ENCODE measurements at places on chromosomes 5 and 9.

DNA sequence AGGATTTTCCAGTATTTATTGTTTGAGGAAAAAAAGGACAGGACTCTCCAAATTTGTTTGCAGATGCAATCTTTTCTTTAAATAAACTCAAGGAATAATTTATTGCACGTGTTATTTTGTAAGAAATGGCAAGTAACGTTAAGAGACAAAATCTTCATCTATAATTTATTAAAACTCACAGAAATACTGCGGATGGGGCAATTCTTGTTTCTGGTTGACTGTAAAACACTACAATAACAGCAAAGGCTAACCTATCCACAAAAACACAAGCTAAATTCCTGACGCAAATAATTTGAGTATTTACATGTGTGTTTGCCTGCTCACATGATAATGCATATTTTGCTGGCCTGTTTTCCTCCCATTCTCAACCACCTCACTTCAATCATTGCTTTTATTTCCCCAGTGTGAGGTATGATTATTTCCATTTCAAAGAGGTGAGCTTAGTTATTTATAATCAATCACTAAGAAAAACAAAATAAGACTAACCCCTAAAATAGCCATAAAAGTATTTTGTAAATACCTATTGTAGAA is 619.4 kb downstream of the PDE4D start:
- DNase-seq, result no peak

DNA sequence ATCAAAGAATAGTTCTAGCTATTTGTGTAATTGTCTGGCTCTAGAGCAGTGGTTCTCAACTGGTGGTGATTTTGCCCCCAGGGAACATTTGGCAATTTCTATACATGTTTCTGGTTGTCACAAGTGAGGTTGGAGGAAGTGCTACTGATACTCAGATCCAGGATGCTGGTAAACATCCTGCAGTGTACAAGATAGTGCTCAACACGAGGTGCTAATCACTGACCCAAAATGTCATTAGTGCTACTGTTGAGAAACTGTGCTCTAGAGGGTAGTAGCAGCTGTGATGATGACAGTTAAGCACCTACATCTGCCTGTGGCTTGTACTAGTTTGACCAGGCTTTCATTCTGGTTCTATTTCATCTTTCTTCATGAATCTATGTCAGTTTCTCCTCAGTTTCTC is 22.1 kb downstream of the LRRC19 start:
- DNase-seq, result no peak

GRCh38 chr5:132001647-132002561 is 9.6 kb downstream of the ACSL6 start:
- no peak for DNase-seq

DNA sequence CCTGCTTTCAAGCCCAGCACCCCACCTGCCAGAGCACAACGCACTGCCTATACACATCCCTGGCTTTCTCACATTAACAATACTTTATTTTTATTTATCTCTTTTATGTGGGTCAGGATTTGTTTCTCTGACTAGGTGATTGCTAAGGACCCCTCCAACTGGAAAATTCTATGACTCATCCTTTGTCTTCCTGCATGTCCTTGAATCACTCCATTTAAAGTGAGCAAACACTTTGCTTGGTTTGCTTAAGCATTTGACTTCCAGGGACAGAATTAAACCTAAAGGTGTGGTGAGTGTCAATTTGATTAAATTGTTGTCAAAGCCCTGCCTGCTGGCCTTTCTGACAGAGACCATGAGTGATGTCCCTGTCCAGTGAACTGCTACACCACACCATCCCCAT is 536.5 kb upstream of the BRINP1 start:
- DNase-seq, result no peak

GRCh38 chr9:2208465-2208864 is 193.3 kb downstream of the SMARCA2 start:
- no peak for DNase-seq

- DNase-seq, result no peak
Observed at GRCh38 chr5:23675456-23675855, 168.0 kb downstream of the PRDM9 start.

GRCh38 chr9:32665101-32665500 is 29.6 kb upstream of the TAF1L start:
- DNase-seq, result no peak

GRCh38 chr9:30977965-30978364 is 1406.5 kb upstream of the ACO1 start:
- no peak for DNase-seq

DNA sequence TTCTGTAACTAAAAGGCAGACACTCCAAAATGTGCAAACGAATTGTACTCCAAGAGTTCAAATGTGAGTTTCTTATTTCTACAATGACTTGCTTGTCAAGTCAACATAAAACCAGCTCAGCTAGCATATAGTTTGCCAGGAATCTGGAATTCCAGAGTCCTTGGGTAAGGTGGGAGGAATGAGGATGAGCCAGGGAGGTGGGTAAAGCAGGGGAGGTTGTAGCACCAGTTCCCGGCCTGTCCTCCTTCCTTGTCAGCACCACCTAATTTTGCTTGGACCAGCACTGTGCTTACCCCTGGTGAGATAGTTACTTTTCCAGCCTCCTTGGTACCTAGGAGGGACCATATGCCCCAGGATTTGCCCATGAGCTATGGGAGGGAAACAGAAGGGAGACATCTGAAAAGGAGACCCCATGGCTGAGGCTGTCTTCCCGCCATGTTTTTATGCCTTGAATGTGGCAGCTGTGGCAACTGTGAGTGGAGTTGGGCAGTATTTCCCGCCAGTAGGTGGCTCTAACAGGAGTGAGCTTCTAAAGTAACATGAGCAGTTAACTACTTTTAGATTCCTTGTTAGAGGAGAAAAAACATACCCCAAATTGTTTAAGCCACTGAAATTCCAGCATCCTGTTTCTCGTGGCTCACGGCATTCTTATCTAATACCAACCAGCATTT is 302.5 kb downstream of the TENT4A start:
- no peak for DNase-seq

GRCh38 chr9:122418016-122418415 is 47.2 kb downstream of the PTGS1 start:
- no peak for DNase-seq

- no peak for DNase-seq
Observed at GRCh38 chr9:134770972-134771971, 109.3 kb upstream of the FCN2 start.

- no peak for DNase-seq
Observed at GRCh38 chr9:124932333-124932732, 8.6 kb downstream of the GOLGA1 start.

GRCh38 chr9:133576031-133576874 is 32.9 kb downstream of the FAM163B start:
- DNase-seq, result no peak

GRCh38 chr9:133677126-133678010 is 41.2 kb downstream of the DBH start:
- peak; percentile 83 for DNase-seq

GRCh38 chr9:27422279-27422834 is 101.7 kb upstream of the IFNK start:
- DNase-seq, result no peak

DNA sequence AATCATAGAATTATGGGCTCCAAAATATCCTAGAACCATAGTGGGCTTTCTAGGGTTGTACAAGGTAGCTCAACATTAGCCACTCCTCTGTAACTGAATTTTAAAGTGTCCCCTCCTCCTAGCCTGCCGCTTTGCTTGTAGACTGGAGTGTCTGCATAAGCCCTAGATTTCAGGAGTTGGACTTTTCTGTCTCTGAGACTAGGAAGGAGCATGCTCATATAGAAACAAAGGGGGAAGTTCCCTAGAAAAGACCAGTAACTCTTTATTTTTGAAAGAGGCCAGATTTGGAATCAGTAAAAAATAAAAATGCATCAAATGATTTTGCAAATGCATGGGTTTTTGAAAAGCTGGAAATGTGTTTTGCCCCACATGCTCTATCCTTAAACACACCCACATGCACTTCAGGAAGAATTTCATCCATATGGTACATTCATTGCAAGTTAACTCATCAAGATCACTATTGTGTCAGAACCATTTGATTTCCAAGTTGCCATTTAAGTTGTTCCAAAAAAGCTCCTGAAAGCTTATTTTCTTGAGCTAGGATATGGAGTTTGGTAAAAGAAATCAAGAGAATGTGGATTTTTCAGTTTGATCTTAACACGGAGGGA is 121.0 kb upstream of the NR3C1 start:
- no peak for DNase-seq

DNA sequence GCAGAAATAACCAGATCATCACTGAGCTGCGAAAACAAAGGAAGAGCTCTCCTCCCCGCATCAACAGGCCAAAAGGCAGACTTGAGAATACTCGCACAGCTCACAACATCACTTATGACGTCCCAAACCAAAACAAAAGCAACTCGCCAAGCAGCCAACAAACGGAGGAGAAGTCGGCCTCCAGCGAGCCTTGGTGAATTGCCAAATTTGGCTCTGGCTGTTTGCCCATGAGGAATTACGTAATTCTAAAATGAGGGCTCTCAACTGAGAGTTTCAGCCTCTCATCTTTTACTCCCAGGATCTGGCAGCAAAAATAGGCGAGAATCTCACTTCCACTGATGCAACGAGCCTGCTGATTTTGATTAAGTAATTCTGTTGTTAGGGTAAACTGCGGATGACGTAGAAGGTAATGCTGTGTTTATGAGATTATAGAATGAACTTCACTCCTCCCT is 51.7 kb upstream of the SEMA6A start:
- no peak for DNase-seq

DNA sequence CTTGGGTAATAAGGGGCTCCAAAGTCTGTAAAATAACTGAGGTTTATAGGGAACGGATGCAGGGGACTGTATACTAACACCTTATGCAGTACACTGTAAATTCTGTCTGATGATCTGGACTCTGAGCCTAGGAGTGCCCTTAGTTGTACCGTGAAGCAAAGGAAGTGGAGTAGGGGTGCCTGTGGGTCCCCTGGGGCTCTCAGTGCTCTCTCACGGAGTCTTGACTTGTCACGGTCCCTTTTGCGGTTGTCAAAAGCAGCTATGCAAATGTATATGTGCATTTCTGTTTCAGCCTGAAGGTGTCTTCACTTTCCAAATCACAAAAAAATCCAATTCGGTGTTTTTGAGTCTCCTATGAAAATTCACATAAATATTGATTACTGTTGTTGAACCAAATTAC is 17.8 kb downstream of the DMRT1 start:
- no peak for DNase-seq

DNA sequence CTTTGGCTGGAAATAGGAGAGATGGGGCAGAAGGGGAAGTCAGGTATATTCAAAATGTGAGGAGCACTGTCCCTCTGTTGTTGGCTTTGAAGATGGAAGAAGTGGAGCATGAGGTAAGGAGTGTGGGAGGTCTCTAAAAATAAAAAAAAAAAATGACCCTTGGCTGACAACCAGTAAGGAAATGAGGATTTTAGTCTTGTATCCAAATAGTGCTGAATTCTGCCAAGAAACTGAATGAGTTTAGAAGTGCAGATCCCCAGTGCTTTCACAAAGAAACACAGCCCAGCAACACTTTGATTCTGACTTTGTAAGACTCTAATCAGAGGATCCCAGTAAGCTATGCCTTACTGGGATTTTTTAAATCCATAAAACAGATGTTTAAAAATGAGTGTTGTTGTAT is 367.9 kb downstream of the CYLC2 start:
- DNase-seq, result no peak

DNA sequence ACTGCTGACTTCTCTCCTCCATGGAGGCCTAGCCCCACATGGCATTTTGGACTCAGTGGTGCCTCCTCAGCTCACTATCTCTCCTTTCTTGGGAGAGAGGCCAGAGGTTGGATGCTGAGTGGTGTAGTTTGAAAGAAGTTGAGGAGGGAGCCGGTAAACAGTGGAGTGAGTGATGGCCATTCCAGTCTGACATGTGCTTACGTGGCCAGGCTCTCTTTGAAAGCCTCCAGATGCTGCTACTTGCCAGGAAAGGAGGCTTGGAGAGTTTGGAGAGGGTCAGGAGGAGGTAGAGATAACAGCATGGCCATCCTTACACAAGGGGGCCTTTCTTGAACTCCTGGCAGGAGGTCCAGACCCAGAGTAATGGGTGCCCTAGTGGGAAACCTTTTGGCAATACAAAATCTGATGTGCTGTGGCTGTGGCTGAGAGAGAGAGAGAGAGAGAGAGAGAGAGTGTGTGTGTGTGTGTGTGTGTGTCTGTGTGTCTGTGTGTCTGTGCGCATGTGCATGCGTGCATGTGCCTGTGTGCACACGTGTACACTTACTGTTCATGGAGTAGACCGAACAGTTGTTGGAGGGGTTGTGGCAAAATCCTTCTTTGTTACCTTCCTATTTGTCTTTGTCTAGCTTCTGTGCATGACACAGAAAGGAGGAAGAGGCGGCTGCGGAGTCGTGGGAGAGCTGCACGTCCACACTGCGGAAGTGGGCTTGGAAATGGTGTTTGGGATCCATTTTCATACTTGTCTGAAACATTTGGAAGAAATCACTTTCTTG is 37.8 kb downstream of the RALGPS1 start:
- no peak for DNase-seq
